ENCODE measurements at places on chromosomes 3 and 15. TPM values are rescaled to one million over a fixed set of nuclear protein-coding genes. Genes with fewer than 3 reads are reported as not detected.

The SLC12A1 gene
- polyA plus RNA-seq: 0.03 TPM

The FYCO1 gene
- polyA plus RNA-seq: 9.9 TPM

The SPESP1 gene
- not detected for polyA plus RNA-seq

The NDN gene
- polyA plus RNA-seq: 16.8 TPM

The TEX55 gene
- not detected for polyA plus RNA-seq

The DLEC1 gene
- polyA plus RNA-seq: 0.46 TPM

The IL16 gene
- polyA plus RNA-seq: 52.8 TPM

The HTR3E gene
- polyA plus RNA-seq: 0.54 TPM

The ZNF80 gene
- not detected for polyA plus RNA-seq

The GOLGA6D gene
- not detected for polyA plus RNA-seq

The MST1R gene
- polyA plus RNA-seq: 15.7 TPM

The GRK7 gene
- under 0.01 TPM for polyA plus RNA-seq

The GOLGA8O gene
- not detected for polyA plus RNA-seq

The DNAH12 gene
- 0.16 TPM for polyA plus RNA-seq

The TMOD3 gene
- polyA plus RNA-seq: 17.9 TPM

The STARD9 gene
- 5.7 TPM for polyA plus RNA-seq

The ACSBG1 gene
- 0.23 TPM for polyA plus RNA-seq

The CCRL2 gene
- polyA plus RNA-seq: 11.2 TPM

The TMEM40 gene
- 0.10 TPM for polyA plus RNA-seq

The C2CD4B gene
- 0.60 TPM for polyA plus RNA-seq

The MEGF11 gene
- polyA plus RNA-seq: not detected

The ZNF774 gene
- 1.8 TPM for polyA plus RNA-seq

The IQCF5 gene
- not detected for polyA plus RNA-seq

The CDHR4 gene
- polyA plus RNA-seq: not detected

The SLC2A2 gene
- not detected for polyA plus RNA-seq

The ZDHHC19 gene
- not detected for polyA plus RNA-seq
